Stimulated activated CD4-positive, alpha-beta T cell treated with anti-CD3 and anti-CD28 coated beads, Interleukin-2, amount 100 ng/mL, for 48 hours (primary cell): ENCODE measurements at places on chromosomes 1 and 21.

- no peak for DNase-seq
Measured at GRCh38 chr1:207202480-207202879, 98.4 kb downstream of the C4BPA start.

- DNase-seq, result no peak
Measured at GRCh38 chr1:209064850-209065706, 518.4 kb upstream of the CAMK1G start.

DNA sequence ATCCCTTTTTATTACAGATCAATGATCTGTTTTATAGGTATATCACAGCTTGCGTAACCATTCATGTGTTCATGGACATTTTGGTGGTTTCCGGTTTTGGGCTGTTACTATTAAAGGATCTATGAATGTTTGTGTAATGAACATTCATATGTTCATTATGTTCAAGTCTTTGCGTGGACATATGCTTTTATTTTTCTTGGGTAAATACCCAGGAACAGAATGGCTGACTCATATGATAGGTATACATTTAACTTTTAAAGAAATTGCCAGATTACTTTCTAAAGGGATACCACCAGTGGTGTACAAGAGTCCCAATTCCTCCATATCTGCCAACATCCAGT, 73.7 kb downstream of the SPATA46 start:
- no peak for DNase-seq

DNA sequence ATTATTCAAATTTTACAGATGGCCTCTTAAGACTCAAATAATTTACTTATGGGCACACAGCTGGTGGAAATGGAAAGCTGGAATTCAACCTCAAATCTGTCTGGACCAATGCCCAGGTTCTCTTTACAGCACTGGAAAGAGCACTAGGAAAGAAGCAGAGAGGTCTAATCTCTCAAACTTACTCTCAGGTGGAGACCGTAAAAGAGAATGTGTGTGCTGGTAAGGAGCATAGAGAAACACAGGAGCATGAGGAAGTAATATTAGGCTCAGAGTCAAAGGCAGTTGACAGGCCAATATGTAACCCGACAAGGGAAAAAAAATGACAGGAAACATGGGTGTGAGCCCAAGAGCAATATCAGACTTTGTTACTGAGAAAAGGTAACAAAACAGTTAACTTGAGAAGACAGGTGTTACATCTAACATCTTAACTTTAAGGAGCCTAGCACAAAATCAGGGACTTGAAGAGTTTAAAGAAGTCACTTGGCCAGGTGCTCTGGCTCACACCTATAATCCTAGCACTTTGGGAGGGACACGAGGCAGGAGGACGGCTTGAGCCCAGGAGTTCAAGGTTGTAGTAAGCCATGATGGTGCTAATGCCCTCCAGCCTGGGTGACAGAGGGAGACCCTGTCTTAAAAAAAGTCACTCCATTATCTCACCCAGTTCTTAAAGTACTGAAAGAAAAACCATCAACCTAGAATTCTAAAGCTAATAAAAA, 20.7 kb downstream of the PPP1R15B start:
- DNase-seq, result no peak

- no peak for DNase-seq
Measured at GRCh38 chr1:167423684-167424619, 94.4 kb downstream of the CD247 start.

DNA sequence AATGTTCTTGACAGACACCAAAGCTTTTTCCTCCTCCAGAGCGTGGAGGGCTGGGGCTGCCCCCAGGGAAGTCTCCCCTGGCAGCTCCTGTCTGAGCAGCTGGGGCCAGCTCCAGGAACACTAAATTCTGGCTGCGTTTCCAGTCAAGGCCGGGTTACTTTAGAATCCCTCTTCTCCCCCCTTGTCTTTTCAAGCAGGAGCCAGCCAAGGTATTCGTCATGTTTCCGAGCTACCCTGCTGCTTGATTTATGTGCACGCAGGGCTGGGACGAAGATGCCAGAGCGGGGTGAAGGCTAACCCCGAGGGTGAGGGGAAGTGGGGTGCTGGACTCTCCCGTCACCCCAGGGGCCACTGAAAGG, 68.1 kb upstream of the ANGPTL1 start:
- DNase-seq, result no peak

GRCh38 chr1:224644553-224645154, 28.5 kb downstream of the CNIH3 start:
- DNase-seq, result peak; percentile 53

DNA sequence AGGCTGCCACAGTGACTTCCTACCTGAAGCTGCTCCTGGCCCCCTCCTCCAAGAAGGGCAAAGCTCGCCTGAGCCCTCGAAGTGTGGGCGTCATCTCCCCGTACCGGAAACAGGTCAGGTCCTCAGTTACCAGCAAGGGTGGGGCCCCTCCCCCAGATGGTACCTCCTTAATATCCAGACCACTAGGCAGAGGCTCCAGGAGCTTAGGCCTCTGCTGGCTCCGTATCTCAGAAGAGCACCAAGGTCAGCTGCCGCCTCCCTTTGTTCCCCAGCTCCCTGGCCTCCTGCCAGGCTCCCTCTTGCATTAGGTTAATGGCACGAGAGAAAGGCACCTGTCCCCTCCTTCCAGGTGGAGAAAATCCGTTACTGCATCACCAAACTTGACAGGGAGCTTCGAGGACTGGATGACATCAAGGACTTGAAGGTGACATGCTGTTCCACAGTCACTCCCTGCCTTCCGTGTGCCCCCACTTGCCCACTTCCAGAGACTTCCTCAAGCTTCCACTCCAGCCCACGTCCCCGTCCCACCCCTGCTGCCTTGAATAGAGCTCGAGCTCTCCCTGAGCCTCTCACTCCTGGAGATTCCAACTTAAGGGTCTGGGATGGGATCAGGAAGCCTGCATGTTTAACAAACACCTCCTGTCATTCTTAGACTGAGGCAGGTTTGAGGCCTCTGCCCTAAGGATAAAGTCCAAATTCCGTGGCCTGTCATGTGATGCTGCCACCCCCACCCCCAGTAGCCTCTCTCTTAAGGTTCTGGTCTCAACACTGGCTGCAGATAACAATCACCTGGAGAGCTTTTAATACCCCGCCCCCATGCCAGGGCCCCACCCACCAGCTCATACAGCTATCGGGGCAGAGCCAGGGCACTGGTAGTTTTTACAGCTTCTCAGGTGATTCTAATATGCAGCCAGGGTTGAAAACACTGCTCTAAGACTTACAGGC, 8.3 kb downstream of the RHOC start:
- DNase-seq, result no peak

GRCh38 chr1:87914396-87914795, 585.7 kb downstream of the LMO4 start:
- no peak for DNase-seq

DNA sequence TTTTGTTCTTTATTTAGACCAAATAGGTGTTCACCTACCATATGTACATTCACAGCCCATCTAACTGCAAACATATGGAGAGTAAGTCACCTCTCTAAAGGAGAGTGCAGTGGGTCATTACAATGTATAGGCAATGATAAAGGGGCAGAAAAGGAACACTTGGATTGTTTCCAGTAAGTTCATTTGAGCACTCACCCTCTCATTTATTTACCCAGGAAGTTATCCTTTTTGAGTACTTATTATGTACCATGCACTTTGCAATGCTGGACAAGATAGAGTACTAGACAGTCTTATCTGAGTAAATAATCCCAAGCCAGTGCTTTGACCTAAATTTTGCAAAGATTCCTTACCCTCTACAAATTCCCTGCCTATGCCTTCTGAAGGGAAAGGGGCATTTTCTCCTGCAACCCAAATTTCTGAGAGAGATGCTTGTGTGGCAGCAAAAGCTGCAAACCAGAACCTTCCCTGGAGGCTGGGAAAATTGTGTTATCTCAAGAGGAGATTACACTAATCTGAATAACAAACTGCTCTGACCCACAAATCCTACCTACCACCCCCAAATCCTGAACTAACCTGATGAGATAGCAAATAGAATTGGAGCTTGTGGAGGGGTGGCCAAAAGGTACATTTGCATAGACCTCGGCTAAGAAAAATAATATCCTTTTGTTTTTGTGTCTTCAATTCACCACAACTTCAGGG, 18.6 kb upstream of the RGS8 start:
- DNase-seq, result no peak

DNA sequence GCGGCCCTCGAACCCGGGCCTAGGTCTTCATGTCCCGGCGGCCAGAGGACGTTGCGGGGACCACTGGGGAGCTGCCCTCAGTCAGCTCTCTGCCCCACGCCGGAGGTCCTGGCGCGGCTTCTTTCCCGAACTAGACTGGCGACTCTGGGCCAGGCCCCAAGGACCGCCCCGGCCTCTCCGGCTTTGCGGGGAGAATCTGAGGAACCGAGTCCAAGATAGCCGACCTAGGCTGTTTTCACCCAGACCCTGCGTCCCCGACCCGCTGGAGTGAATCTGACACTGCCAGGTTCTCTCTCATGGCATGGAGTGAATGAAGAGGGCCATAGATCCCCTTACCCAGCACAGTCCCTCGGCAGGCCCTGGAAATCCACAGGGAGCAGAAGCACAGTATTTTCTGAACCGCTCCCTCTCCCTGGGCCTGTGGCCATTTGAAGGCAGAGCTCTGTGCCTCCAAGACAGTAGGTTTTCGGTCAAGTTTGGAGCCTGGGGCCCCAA, 9.9 kb upstream of the BARHL2 start:
- DNase-seq, result no peak

GRCh38 chr1:113519556-113519955, 129.2 kb downstream of the MAGI3 start:
- DNase-seq, result no peak

DNA sequence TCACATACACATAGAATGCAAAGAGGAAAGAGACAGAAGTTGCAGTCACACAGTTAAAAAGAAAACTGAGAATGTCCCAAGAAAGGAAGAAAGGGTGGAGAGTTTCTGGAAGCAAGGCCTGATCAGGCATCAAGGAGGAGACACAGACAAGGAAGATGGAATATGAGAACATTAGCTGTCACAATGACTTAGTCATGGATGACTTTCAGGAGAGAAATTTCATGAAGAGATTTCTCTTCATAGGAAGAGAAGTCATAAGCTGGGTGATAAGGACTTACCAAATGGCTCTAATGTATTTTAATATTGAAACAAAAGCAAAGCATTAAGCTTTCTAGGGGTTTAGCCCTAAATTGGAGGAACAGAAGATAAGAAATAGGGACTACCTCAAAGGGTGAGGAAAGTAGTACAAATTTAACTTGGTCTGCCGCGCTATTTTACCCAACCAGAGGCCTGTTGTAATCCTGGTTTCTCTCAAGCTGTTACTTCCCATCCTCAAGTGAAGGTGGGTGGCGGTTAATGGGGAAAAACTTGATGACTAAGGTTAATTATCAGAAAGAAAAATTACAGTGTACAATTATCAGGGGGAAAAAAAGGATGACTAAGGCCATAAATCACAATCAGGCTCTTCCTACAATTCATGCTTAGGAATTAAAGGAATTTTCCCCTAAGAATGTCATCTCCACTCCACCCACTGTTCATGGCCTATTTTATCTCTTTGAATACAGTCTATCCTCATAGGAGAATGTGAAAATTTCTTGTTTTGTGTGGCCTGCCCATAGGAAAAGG, 93.9 kb upstream of the ADGRL2 start:
- DNase-seq, result no peak

- DNase-seq, result no peak
Measured at GRCh38 chr1:88466011-88466410, 218.1 kb upstream of the PKN2 start.

DNA sequence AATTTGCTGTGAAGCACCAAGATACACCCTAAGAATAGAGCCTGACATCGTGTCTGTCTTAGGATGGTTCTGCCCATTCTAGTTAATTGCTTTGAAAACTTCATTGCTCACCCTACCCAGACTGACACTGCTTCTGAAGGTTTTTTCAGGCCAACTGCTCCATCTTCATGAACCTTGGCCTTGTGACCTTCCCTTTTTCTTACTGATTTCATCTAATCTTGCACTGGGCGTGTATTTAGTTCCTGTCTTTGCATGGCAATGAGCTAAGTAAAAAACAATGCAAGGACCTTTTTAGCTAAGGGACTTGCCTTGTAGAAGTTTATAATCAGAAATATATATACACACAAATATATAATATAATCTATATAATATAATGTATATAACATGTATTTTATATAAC, 108.0 kb downstream of the PBX1 start:
- no peak for DNase-seq

- no peak for DNase-seq
Measured at GRCh38 chr1:33435096-33435820, 4.4 kb upstream of the PHC2 start.

GRCh38 chr1:196690582-196690981, 38.7 kb downstream of the CFH start:
- DNase-seq, result no peak

DNA sequence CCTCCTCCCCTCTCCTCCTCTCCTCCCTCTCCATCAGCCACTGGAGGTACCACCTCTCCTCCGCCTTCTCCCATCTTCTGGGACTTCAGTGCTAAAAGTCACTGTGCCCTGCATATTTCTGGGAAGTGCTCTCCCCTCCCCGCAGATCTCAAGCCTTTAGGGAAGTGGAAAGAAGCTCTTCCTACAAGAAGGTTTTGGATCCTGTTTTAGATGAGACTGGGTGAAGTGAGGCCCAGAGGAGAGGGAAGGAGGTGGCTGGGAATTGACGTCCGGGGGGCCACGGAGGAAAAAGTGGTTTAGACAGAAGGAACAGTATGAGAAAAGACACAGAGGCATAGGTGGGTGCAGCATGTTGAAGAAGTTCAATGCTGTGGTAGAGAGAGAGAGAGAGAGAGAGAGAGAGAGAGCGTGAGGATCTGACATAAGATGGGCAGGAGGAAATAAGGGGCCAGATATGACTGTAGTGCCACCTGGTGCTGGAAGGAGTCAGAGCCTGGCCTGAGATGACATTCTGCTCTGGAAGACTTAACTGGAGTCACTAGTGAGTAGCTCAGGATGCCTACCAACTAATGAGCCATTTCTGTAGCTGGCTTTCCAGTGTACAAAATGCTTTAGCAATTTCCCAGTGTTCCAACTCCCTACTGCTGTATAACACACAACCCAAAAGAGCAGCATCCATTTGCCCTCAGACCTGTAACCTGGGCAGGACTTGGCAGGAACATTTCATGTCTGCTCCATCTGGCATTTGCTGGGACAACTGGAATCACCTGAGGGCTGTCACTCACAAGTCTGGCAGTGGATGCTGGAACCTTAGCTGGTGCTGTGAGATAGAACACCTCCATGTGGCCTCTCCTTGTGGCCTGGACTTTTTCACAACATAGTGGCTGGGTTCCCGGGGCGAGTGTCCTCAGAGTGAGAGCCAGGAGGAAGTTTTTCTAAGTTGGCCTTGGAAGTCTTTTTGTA, 16.6 kb upstream of the ZSCAN20 start:
- no peak for DNase-seq

GRCh38 chr21:35170244-35170643, 121.1 kb upstream of the RUNX1 start:
- DNase-seq, result no peak
